Stomach (tissue), 19 donors: ENCODE measurements at places on chromosomes 6 and 20. TPM values are rescaled to one million over a fixed set of nuclear protein-coding genes. Genes with fewer than 3 reads are reported as not detected.

NR2E1 gene
- polyA plus RNA-seq: not detected

DNA sequence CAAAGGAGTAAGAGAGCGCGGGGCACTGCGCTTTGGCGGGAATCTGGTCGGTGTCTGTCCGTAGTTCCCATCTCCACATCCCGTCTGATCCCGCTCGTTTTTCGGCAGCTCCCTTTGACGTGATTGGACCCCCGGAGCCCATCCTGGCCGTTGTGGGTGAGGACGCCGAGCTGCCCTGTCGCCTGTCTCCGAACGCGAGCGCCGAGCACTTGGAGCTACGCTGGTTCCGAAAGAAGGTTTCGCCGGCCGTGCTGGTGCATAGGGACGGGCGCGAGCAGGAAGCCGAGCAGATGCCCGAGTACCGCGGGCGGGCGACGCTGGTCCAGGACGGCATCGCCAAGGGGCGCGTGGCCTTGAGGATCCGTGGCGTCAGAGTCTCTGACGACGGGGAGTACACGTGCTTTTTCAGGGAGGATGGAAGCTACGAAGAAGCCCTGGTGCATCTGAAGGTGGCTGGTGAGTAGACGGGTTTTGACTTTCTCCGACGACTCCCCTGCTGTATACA, 1.4 kb downstream of the BTN1A1 start:
- DNase-seq: peak; percentile 32

DNA sequence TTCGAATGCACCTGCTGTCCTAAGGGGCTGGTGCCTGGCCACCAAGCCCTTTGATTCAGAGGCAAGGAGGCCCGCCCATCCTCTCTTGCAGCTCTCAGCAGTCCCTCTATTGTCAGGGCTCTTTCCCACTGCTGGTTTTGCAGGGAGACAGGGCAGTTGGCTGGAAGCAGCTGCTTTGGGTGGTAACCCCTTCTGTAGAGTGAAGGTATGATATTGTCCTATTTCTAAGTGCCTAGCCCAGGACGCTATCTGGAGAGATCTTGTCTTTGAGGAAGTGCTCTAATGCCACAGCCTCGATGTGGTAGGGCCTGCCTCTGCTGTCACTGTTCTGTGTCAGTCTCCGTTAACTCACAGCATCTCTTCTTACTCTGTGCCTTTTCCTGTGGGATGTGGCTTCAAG, 5.6 kb downstream of the PLCG1 start:
- no peak for DNase-seq

- no peak for DNase-seq
These were observed 3.8 kb downstream of the CEBPB start for GRCh38 chr20:50194422-50194830.

- DNase-seq: no peak
These were observed 111.8 kb downstream of the PSMB1 start for GRCh38 chr6:170441316-170441715.

SAMHD1 gene
- polyA plus RNA-seq: 57.6 TPM

- DNase-seq: no peak
These were observed 2.3 kb upstream of the SERPINB6 start for GRCh38 chr6:2973676-2974075.

- no peak for DNase-seq
These were observed 736.1 kb downstream of the HDGFL1 start for GRCh38 chr6:23305325-23305943.

RIMS1 gene
- polyA plus RNA-seq: 0.31 TPM

GRCh38 chr6:128465368-128466343, 54.7 kb downstream of the PTPRK start:
- DNase-seq: no peak

DNA sequence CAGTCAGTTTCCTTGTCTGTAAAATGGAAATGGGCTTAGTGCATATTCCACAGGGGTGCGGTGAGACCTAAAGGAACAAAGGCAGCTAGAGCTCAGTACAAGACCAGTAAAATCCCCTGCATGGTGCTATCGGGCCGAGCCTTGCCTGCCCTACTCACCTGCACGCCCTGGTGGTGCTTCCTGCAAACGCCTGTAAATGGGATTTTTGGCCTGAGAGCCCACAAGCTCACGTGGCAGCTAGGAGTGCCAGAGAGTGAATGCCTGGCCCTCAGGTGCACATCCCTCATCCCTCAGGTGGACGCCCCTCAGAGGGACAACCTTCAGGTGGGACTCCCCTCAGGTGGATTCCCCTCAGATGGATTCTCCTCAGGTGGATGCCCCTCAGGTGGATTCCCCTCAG, 48.0 kb upstream of the VSX1 start:
- no peak for DNase-seq
